ENCODE measurements at places on chromosomes 11 and 22.
A peak's percentile ranks its signal among the peaks of the same experiment; 100 is the strongest.

GRCh38 chr11:111777094-111778046 is 11.2 kb upstream of the PPP2R1B start:
- DNase-seq: peak; percentile 78

DNA sequence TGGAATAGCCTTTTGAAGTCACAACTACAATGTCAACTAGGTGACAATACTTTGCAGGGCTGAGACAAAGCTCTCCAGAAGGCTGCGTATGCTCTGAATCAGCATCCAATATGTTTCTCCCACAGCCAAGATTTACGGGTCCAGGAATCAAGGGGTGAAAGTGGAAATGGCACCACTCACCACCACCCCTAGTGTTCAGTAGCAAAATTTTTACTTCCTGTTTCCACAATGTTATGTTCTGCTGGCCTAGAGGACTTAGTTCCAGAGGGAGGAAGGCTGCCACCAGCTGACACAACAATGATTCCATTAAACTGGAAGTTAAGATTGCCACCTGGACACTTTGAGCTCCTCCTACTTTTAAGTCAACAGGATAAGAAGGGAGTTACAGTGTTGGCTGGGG is 68.5 kb upstream of the MPEG1 start:
- DNase-seq: no peak

GRCh38 chr22:41818011-41818410 is 14.9 kb upstream of the SREBF2 start:
- DNase-seq: no peak

GRCh38 chr11:130112071-130112830 is 42.6 kb downstream of the APLP2 start:
- DNase-seq: no peak

DNA sequence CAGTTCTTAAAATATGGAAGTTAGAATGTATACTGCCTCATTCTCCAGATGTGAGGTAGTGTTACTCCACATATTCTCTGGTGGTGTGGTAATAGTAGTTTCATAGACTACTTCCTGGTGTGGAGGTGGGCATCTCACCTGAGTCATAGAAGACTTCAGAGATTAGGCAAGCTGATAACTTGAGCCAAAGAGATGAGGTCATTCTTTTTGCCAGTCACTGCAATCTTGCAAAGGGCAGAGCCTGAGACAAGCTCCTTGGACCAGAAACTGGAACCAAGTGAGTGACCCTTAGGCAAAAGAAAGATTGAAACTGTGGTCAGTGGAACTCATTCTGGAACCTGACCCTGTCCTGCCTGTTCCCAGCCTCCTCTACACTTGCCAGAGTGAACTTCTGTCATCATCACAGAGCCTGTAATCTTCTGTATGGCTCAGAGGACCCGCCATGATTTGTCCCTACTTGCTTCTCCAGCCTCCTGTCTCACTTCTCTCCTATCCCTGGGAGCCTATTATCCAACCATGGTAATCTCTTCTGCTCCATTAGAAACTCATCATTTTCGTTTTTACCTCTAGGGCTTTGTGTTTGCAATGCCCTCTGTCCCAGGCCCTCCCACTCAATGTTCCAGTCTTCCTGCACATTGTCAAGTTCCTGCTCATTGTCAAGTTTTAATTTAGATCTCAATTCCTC is 10.6 kb upstream of the CCDC83 start:
- peak; percentile 18 for DNase-seq

DNA sequence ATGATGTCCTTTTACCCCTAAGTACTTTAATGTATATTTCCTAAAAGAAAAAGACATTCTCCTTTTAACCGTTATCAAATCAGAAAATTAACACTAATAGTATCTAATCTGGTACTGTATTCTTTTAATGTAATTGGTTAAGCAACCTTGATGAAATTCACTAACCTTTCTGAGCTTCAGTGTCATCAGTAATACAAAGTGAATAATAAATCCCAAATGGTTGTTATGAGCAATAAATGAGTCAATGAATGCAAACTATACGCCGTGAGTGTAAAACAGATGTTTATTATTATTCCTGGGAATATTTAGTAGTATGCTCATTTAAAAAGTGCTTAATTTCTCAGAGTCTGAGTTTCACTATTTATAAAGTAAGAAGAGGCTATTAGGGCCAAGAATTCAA is 21.5 kb downstream of the UEVLD start:
- DNase-seq: peak; percentile 14

DNA sequence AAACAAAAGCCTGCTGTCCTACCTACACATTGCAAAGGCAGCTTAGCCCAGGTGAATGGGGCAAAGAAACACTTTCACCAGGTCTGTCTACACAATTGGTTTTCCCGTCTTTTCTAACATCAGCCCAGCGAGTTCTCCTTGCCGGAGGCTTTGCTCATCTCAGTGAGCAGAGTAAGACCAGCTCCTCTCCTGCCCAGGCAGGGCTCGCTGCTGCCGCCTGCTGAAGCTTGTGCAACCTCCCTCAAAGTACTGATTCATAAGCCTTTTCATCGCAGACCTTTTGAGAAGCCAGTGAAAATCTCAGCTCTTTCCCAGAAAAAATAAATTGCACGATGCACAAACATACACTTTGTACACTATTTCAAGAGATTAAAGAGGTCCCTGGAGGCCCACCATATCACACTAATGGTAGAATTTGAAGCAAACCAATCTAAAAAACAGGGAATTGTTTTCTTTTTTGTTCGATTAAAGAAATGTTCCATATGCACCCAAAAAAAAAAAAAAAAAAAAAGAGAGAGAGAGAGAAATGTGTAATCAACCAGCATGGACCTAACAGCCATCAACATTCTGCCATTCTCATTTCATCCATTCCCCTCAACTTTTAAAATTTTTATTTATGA is 328.1 kb upstream of the MPPED2 start:
- peak; percentile 62 for DNase-seq

Data from GM03348 (cell line).